ENCODE measurements at places on chromosomes 11 and 22.
A peak's percentile ranks its signal among the peaks of the same experiment; 100 is the strongest.

DNA sequence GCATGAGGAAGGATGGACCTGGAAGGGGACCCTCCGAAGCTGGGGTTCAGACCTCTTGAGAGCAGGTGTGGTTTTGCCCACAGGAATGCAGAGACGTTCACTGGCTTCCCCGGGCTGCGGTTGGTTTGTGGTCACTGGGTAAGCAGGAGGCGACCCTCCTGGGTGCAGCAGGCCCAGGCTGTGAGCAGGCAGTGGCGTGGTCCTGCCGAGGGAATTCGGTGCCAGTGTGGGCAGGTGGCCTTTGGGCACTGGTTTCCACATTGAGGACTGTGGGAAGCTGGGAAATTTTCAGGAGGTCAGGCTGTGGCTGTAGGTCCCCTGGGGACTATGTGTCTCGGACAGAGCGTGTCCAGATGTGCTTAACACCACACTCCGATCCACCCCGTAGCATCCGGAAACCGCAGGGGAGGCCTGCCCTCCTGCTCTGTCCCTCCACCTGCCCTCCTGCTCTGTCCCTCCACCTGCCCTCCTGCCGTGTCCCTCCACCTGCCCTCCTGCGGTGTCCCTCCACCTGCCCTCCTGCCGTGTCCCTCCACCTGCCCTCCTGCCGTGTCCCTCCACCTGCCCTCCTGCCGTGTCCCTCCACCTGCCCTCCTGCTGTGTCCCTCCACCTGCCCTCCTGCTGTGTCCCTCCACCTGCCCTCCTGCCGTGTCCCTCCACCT, 27.5 kb downstream of the TPCN2 start:
- no peak for DNase-seq

DNA sequence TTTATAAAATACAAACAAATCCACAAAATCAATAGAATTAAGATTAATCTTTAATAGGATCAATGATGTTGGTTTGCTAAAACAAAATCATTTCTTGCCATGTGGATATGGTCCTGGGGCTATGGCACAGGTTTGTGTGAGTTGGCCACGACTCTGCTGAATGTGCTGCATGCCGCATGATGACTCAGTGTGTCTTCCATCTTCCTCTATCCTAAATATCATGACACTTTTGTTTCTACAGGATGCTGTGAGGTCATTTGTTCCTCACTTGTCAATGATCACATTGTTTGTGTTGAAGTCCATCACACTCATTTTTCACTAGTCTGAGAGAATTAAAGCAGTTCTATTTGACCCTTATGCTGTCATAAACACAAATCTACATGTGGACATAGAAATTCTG, 167.2 kb upstream of the ZBED5 start:
- DNase-seq: no peak

DNA sequence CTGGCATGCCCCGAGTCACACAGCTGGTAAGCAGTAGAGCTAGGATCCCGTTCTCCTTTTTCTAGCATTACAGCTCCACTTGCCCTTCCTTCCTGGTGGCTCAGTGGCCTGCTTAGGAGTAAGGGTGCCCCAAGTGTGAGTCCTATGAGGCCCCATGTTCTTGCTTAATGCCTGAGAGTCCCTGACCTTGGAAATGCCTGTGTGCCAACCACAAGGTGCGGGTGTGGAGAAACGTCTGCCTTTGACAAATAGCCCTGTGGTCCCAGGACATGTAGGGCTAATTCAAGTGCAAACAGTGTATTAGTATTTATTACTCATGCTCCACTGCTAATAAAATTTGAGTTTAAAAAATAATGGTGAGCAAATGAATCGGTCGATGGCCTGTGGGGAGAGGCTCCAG, 18.4 kb downstream of the GRIK4 start:
- no peak for DNase-seq

DNA sequence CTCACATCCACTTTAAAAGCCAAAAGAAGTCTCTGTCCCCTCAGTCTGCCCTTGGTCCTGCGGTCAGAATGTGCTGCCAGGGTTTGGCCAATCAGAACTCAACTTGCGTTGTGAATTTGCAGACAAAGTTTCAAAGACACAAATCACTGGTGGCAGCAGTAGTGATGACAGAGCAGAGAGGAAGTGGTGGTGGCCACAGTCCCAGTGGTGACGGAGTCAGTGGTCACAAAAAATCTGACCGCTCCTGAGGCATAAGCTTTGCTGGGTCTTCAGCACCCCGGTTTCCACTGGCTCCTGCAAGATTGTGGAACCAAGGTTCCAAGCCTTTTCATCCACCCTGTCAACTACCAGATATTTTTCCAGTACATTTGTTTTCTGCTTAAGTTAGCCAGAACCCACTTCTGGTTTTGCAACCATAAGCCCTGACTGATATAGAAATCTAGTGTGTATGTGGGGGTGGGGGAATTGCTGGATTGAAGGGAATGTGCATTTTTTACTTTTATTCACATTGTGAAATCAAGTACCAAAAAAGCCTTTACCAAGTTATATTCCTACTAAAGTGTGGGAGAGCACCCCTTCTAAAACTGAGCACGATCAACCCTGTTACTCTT, 112.3 kb downstream of the TMPRSS5 start:
- DNase-seq: peak; percentile 4

- DNase-seq: no peak
Measured at GRCh38 chr11:11979488-11980117, 28.8 kb downstream of the DKK3 start.

DNA sequence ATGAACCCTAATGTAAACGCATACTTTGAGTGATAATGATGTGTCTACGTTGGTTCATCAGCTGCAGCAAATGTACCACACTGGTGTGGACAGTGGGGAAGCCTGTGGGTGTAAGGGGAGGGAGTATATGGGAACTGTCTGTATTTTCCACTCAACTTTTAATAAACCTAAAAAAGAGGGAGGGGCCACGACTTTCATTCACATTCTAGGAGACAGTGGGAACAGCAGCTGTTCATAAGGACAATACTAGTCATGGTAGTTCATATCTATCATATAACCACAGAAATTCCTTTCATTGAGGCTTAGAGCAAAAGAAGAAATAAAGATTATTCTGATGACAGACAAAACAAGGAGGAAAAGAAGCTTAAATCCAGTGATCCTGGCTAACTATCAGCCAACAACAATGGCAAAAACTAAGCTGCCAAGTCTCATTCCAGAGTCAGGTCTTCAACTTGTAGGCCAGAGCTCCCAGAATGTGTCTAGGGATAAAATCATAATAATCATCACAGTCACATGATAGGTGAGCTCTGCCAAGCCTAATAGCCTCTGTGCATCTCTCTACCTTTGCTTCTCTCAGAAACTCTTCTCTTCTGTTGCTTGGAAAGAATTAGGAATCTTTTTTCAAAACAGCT, 59.4 kb upstream of the CHRM4 start:
- DNase-seq: no peak

- DNase-seq: no peak
Measured at GRCh38 chr11:78752494-78752893, 177.8 kb upstream of the NARS2 start.

DNA sequence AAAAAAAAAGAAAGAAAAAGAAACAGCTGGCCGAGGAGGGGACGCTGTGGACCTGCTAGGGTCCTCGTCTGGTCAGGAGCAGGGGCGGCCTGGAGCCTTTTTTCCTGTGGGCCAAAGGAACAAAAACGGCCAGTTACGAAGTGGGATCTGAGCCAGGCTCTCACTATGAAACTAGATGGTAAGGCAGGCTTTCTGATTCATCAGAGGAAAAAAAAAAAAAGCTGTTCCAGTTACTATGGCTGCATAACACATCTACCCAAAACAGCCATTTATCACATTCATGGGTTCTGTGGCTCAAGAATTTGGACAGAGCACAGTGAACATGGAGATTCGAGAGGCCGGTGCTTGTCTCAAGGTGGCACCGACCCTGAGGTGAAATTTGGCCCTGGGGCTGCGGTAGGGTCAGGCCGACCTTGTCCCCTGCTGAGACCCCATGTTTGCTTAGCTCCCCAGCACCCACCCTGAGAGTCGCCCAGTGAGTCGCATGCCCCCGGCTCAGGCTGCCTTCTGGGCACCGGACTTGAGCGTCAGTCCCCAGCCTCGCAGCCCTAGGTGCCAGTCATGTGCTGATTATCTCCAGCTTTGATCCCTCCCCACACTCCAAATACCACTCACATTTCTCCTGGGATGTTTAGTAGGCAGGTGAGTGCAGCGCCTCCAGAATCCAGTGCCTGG, 34.2 kb downstream of the MRGPRD start:
- no peak for DNase-seq

DNA sequence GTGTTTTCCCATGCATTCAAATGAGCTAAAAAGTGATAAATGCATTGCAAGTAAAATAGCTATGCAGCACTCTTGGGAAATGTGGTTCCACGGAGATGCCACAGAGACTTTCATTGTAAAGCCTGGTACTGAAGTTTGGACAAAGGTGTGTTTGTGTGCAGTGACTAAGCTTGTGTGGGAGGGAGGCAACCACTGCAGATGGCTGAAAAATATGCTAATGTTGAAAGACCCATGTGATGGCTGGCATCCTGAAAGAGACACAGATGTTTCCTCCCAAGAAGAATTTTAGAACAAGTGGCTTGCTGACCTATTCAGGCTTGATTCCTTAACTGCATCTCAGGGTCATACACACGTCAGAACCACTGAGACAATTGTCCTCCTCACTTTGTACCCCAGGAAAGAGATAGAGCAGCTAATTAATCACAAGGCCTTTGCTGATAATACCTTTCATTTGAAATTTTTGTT, 73.8 kb downstream of the FAM76B start:
- DNase-seq: no peak

DNA sequence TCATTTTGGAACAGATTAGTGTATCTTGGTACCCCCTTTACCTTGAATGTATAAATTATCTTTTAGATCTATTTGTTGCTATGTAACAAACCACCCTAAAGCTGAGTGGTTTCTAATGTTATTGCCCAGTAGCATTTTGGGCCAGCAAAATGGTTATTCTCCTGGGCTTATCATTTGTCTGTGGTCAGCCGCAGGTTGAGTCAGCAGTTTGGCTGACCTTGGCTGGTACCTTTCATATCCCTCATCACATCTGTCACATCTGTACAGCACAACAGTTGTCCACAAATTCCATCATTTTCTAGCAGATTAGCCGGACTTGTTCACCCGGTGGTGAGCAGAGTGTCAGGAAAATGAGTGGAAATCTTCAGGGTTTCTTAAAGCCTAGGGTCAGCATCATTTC, 588.5 kb upstream of the ARHGAP42 start:
- DNase-seq: no peak

DNA sequence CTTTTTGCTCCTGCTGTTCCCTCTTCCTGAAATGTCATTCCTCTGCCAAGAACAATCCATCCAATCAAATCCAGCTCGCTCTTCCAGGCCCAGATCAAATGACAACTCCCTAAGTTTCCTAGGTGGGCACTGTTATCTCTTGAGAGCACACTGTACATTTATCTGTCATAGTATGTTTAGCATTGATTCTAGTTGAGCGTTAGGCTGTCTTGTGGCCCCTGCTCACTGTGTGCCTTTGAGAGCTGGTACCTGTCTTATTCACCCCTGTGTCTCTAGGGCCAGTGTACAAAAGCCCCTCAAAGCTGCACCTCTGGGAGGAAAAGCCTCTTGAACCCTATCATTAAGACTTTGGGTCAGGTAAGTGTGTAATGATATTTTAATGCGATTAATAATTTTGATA, 7.1 kb upstream of the LMO2 start:
- DNase-seq: no peak

GRCh38 chr22:10781571-10782403, 4746.2 kb upstream of the OR11H1 start:
- no peak for DNase-seq

DNA sequence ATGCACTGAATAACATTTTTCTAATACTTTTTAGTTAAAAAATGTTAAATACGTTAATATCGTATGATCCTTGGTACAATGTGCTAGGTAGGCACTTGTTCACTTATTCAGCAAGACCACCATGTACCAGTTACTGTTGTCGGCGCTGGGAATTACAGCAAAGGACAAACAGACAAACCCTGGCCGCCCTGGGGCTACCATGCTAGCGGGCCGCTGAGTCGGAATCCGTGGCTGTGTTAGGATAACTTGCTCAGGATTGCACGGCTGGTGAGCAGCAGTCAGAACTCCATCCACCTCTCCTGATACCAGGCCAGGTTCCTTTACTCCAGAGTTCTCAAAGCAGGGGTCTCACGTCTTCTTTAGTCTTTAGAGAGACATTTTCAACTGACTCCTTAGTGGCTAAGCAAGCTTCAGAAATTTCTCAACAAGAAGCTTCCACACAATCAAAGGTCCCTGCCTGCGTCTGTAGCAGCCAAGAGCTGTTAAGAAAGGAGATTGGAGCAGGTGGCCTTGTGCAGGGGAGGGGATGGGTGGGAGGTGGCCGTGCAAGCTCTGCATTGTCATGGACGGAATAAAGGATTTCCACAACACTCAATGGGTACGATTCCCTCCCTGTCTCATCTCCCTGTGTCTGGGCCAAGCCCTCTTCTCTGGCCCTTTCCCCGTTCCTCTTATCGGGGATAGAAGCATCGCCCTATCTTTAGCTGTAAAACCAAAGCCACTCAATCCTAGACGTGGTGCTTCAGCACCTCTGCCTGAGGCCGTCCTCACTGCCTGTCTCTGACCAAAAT, 39.8 kb upstream of the NNMT start:
- DNase-seq: no peak

GRCh38 chr11:66495401-66495854, 15.0 kb upstream of the BBS1 start:
- no peak for DNase-seq

GRCh38 chr11:14443638-14444037, 56.0 kb downstream of the COPB1 start:
- no peak for DNase-seq

- DNase-seq: no peak
Measured at GRCh38 chr11:120134106-120134930, 3.6 kb downstream of the TRIM29 start.

DNA sequence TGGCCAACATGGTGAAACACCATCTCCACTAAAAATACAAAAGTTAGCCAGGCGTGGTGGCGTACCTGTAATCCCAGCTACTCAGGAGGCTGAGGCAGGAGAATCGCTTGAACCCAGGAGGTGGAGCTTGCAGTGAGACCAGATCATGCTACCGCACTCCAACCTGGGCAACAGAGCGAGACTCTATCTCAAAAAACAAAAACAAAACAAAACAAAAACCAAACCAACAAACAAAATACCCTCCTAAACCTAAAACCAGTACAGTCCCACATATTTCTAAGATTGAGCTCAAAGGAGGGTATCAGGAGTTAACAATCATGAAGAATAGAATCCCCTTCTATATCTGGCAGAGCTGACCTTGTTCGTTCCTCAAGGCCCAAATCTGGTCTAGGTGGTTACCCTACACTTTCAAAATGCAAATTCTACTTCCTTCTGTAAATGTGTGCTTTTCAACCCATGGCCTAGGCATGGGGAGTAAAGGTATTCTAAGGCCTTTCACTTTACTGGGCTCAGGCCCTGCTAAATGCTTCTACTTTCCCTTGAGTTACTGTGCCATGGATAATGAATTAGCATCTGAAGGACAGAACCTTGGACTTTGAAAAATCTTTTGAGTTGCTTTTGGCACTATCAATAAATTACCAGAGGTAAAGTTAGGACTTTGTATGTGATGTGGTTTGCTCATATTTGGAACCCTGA, 10.4 kb upstream of the PPP2R1B start:
- DNase-seq: no peak

- DNase-seq: no peak
Measured at GRCh38 chr11:61617515-61617914, 36.6 kb upstream of the SYT7 start.

- DNase-seq: no peak
Measured at GRCh38 chr11:121453589-121454299, 977 bp upstream of the SORL1-AS1 start.

GRCh38 chr11:117834838-117835443, 10.4 kb upstream of the FXYD2 start:
- DNase-seq: no peak

GRCh38 chr11:120632579-120632978, 121.0 kb downstream of the GRIK4 start:
- no peak for DNase-seq

Measured in stimulated activated CD4-positive, alpha-beta T cell treated with anti-CD3 and anti-CD28 coated beads, TNF-alpha, amount 100 ng/mL, for 48 hours (primary cell).